Fibroblast of pulmonary artery (primary cell): ENCODE measurements at places on chromosomes 11 and 22.

DNA sequence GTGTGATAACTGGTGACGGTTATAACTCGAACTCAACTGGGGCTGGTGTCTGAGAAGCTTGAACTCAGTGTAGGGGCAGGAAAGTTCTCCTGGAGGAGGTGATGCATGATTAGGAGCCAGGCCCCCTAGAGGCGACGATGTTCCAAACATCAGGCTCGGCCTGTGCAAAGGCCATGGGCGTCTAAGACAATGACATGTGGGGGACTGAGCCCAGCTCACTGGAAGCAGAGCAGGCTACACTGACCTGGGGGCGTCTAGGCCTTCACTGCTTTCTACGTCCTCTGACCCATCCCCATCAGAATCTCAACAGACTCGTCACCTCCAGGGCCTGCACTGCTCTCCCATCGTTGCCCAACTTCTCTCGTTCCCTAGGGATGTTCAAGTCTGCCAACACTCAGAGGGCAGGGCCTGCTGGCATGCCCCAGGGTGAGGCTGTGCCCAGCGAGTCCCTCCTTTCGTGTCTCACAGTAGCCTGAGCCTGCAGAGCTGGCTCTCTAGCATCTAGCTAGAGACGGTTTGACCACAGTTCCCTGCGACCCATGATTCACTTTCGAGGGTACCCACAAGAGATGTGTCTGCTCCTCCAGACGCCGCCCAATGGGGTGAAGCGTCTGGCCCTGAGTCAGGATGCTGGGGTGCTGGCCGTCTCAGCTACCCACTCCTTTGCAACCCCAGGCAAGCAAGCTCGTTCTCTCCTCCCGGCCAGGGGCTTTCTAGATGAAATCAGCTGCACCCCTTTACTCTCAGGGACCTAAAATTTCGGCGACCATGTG is 1.1 kb upstream of the ATG16L2 start:
- peak; percentile 61 for DNase-seq

GRCh38 chr11:13595166-13595565 is 73.3 kb upstream of the FAR1 start:
- DNase-seq: no peak

GRCh38 chr11:47004595-47005033 is 68.1 kb downstream of the CSTPP1 start:
- DNase-seq: peak; percentile 97

DNA sequence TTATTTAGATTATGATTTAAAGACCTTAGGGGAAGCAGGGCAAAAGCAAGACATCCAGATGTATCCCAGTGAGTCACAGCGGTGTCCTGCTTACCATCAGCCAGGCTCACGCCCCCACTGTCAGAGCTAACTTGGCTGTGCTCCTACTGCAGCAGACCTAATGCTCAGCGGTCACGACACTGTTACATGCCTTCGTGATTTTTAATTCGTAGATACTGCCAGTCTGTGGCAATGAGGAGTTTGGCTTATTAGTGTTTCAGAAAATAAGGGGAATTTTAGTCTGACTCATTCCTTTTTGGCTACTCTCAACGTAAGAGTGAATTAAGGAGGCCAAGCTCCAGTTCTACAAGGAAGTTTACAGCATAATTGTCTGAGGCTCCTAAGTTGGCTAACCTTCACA is 22.7 kb downstream of the EFCAB6 start:
- DNase-seq: peak; percentile 96

GRCh38 chr11:35167426-35167954 is 28.5 kb downstream of the CD44 start:
- DNase-seq: peak; percentile 49
